Type B pancreatic cell (in vitro differentiated cells): ENCODE measurements at places on chromosomes 1 and 21. TPM values are rescaled to one million over a fixed set of nuclear protein-coding genes. Genes with fewer than 3 reads are reported as not detected.

- no peak overlapping the region for H3K4me3 ChIP-seq
- no peaks in the 10 kb centered on the region for H3K4me1 ChIP-seq
- H3K36me3 ChIP-seq = no peaks in the 10 kb centered on the region
Observed at GRCh38 chr1:212712451-212713303, 13.0 kb upstream of the BATF3 start.

- no peak overlapping the region for H3K27ac ChIP-seq
- no peak overlapping the region for H3K4me3 ChIP-seq
- no peaks in the 10 kb centered on the region for H3K27me3 ChIP-seq
- H3K36me3 ChIP-seq = no peaks in the 10 kb centered on the region
Observed at GRCh38 chr1:165492845-165493373, 48.0 kb upstream of the RXRG start.

GRCh38 chr21:45228171-45228641 lies 59.5 kb downstream of the POFUT2 start:
- no peaks in the 10 kb centered on the region for H3K27me3 ChIP-seq
- peak overlapping the region; percentile 83 for H3K27ac ChIP-seq
- H3K4me3 ChIP-seq = no peak overlapping the region
- no peaks in the 10 kb centered on the region for H3K36me3 ChIP-seq
- peaks cover 5% of the 10 kb centered on the region for H3K4me1 ChIP-seq

DNA sequence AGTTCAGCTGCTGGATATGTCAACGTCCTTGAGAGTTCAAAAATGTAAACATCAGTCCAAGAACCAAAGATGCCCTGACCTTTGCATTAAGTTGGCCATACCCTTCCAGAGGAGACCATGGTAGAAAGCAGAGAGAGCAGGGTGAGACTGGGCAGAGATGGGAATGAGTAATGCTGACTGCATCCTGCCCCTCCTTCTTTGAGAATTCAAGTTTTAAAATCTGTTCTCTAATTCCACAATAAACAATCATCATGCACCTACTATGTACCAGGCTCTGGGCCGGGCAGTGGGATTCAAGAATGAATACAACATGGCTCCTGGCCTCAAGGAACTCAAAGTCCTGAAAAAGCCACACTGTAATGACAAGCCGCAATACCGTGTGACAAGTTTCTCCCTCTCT lies 3.9 kb upstream of the HAO2 start:
- no peak overlapping the region for H3K27ac ChIP-seq
- peaks cover 5% of the 10 kb centered on the region for H3K4me1 ChIP-seq
- peaks cover 7% of the 10 kb centered on the region for H3K27me3 ChIP-seq
- no peak overlapping the region for H3K4me3 ChIP-seq

GRCh38 chr1:38083541-38083940 lies 36.9 kb upstream of the POU3F1 start:
- no peak for DNase-seq
- no peaks in the 10 kb centered on the region for H3K36me3 ChIP-seq
- peaks cover 7% of the 10 kb centered on the region for H3K27me3 ChIP-seq

- H3K4me3 ChIP-seq = no peak overlapping the region
- DNase-seq = peak; percentile 84
- H3K36me3 ChIP-seq = no peaks in the 10 kb centered on the region
- H3K4me1 ChIP-seq = peaks cover 18% of the 10 kb centered on the region
- no peak overlapping the region for H3K27ac ChIP-seq
Observed at GRCh38 chr1:5509664-5510452, 482.4 kb downstream of the NPHP4 start.

Gene HCN3
- total RNA-seq = 9.5 and 10.6 TPM in 2 replicates

Gene RNU1-4
- 2,993 and 3,564 TPM in 2 replicates for total RNA-seq
